ENCODE measurements at places on chromosomes 6 and 20.

GRCh38 chr6:158662607-158662953, 12.7 kb downstream of the SYTL3 start:
- no peak for DNase-seq

DNA sequence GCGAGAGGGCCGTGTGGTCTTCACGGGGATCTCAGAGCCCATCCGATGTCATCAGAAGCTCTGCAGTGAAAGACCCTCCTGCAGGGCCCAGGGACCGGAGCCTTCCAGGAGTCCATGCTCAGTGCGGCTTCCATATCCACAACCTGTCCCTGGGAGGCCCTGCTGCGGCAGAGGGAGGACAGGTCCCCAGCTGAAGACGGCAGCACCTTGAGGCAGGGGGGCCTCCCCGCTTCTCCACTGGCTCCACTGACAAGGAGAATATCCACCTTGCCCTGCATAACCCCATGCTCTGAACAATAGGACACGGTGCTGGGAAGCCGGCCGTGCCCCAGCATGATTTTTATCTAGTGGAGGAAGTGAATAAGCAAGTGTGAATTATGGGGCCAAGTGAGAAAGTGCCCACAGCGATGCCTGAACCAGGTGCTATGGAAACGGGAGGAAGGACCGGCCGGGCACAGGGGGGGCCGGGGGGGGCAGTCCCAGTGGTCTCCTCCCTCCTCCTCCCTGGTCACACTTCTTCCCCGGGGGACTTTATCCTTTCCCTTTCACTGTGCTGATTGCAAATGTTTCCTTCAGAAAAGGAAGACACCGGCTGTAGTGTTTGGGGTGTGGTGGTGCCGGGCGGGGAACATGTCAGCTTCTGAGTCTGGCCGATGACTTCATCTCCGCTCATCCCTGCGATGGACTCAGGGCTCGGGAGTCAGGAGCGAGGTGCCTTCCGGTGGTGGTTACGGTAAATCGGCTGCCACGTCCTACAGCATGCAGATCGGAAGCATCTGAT, 225.1 kb downstream of the ERMARD start:
- DNase-seq, result no peak

DNA sequence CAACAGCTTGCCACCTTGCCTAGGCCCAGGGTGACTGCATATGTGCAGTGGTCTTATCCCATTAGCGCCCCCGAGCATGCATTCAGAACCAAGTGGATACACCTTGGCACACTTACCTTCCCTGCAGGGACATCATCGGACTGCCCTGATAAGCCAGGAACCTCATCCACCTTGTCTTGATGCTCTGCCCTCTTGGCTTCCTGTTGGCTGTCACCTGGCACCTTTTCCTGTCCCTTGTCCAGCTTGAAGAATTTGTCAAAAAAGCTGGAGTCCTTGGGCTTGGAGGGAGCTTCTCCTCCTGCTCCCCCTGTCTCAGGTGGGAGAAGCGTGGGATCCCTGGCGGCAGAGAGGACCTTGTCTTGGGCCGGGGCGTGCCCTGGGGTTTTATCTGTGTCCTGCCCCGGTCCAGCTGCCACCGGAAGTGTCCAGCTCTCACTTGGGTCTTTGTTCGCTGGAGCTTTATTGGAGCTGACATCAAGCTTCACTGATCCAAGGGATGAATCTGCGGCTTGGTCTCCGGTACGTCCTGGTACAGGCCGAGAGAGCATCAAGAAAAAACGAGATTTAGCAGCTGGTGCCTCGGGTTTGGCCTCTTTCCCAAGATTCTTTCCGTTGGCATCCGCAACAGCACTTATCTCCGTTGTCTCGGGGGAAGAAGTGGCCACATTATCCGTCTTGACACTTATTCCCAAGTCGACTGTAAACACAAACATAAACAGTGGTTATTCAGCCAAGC, 42.0 kb downstream of the BCAS1 start:
- DNase-seq, result no peak

DNA sequence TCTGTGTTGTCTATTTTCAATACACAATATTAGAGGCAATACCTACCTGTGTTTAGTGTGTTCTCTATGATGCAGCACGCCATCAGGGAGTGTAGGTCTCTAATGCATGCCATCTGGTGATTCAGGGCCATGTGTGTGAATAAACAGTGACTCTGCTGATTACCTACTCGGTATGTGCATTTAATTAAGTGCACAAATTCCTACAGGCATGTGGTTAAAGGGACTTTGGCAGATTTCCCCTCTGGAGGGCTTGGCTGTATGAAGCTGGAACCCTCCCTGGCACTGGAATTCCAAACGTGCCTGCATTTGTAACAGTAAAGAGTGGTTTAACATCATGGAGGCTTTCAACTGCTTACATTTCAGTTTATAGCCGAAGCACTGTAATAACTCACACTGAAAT, 401.5 kb upstream of the SASH1 start:
- DNase-seq, result peak; percentile 43

GRCh38 chr20:17555106-17555505, 14.8 kb upstream of the DSTN start:
- no peak for DNase-seq

- DNase-seq, result peak; percentile 69
Observed at GRCh38 chr6:149855040-149855654, 9.0 kb downstream of the LRP11 start.

DNA sequence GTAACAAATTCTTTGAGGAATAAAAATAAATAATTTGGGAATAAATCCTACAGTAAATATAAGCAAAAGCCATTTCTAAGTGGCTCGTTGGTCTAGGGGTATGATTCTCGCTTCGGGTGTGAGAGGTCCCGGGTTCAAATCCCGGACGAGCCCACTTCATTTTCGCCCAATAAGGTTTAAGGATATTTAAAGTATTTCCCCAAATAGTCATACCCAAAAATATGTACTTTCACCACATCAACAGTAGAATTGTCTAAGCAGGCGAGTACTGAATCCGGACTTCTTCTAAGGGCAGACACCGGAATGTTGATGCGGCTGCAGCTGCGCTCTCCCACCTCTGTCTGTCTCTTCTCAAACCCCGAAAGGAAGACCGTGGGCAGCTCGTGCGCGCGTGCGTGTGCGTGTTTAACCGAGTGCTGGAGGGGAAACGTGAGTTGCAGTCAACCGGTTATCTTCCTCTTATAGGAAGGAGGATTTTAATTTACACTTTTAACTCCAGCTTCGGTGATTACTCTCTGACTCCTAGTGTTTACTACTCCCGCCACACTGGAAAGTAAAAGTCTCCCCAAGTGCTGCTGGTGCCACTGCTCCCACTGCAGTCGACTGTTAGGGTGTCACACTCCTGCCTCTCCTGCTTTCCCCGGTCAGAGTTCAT, 155.7 kb upstream of the PRSS16 start:
- DNase-seq, result peak; percentile 84

- DNase-seq, result no peak
Observed at GRCh38 chr20:32603046-32603726, 18.1 kb upstream of the NOL4L start.

- DNase-seq, result no peak
Observed at GRCh38 chr20:19784511-19785172, 26.6 kb downstream of the RIN2 start.

GRCh38 chr6:138176652-138177232, 15.0 kb downstream of the ARFGEF3 start:
- DNase-seq, result no peak

DNA sequence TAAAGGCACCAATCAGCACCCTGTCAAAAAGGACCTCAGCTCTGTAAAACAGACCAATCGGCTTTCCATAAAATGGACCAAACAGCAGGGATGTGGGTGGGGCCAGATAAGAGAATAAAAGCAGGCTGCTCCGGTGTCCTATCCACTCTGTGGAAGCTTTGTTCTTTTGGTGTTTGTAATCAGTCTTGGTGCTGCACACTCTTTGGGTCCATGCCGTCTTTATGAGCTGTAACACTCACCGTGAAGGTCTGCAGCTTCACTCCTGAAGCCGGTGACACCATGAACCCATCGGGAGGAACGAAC, 7.3 kb upstream of the PXDC1 start:
- DNase-seq, result no peak

DNA sequence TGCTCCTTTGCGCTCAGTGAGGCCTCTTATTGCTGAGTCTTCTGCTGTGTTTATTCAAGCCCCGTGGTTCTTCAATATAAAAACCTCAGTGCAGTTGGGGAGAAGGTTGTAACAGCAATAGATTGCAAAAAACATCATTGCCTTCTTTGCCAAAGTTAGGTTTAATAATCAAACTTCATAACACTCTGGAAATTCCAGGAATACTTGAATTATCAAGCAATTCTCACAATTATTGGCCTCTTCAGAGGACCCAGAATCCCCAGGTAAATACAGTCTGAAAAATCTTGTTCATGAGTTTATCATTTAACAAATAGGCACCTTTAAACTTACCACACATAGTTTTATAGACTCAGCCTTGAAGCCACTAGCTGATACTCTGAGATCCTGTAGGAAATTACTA, 213.6 kb downstream of the OGFRL1 start:
- DNase-seq, result no peak

- no peak for DNase-seq
Observed at GRCh38 chr6:129801909-129802308, 59.2 kb downstream of the TMEM244 start.

DNA sequence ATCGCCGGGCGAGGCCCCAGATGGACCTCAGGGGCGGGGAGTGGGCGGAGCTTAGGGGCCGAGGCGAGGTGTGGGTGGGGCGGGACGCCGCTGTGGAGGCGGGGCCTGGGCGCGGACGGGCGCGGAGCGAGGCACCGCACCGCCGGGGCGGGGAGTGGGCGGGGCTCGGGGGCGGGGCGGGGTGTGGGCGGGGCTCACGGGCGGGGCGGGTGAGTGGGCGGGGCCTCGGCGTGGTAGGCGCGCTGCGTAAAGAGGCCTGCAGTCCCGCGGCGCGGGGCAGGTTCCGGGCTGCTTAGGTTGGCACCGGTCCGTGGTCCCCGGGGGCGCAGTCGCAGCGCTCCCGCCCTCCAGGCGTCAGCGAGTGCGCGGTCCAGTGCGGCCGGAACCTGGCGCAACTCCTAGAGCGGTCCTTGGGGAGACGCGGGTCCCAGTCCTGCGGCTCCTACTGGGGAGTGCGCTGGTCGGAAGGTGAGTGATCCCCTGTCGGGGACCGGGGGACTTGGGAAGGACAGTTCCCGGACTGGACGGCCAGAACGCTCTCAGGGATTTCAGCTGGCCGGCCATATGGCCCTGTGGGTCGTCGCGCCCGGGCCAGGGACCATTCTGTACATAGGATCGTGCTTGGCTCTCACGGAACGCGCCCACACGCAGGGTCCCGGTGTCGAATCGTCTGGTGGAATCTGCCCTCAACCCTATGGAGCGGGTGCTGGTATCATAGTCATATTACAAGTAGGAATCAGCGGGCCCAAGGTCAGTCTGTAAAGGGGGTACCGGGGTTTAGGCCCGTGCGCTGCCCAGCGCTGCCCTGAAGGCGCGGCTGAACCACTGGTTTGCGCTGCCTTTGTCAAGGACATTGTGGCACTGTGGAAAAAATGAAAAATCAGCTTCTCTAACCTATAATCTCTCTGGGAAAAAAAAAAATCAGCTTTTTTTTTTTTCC, at the start of gene NQO2:
NQO2 (plus strand) TSS at position 277 of the 940 bp plus-strand sequence. CDS start 6,659 bp downstream, outside the sequence.
- DNase-seq, result no peak

DNA sequence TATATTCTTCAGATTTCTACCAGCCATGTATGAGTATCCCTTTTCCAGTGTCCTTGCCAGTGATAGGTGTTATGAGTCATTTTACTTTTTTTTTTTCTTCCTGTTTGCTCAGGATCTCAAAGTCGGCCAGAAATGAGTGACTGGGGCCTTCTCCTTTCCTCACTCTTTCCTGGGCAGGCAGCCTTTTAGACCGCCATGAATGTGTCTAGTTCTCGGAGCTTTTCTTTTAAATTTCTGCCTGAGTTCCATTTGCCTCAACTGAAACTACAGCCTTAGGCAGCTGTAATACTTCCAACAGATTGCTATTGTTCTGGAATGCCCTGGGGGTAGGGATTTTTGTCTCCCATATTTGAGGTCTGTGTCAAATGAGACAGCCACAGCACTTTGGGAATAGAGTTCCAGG, 83.7 kb downstream of the STXBP5 start:
- no peak for DNase-seq

GRCh38 chr6:133390168-133390567, 149.0 kb downstream of the EYA4 start:
- DNase-seq, result no peak

- no peak for DNase-seq
Observed at GRCh38 chr6:124053315-124053714, 249.7 kb downstream of the NKAIN2 start.

DNA sequence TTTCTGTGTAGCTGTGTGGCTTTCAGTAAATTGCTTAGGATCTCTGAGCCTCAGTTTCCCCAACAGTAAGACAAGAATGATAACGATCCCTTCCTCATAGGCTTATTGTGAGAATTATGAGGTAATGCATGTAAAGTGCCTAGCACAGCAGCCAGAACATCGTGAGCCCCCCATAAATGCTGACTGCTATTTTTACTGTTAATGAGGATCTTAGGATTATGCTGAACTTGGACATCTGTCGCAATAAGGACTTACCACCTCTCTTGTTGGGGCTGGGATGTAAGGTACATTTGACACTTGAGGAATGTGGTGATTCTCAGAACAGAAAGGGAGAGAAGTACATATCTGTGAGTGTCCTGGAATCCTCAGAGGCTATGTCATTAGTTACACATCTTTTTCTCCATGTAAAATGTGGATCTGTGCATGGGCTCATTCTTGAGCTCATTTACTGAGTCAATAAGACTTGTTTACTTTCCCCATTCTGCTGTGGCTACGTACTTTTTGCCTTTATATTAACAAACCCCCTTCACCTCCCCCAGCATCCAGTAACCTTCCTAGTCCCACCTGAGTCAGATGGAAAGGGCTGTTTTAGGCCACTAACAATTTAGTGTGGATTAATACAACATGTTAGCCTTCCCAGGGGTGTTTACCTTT, 64.4 kb upstream of the PLEKHG1 start:
- no peak for DNase-seq

- no peak for DNase-seq
Observed at GRCh38 chr6:10030942-10031537, 383.8 kb downstream of the TFAP2A start.

- DNase-seq, result no peak
Observed at GRCh38 chr6:90412538-90413369, 116.1 kb upstream of the BACH2 start.

- DNase-seq, result peak; percentile 47
Observed at GRCh38 chr20:53655625-53656292, 62.1 kb upstream of the ZNF217 start.

- peak; percentile 60 for DNase-seq
Observed at GRCh38 chr20:5658912-5659345, 91.3 kb upstream of the SHLD1 start.

DNA sequence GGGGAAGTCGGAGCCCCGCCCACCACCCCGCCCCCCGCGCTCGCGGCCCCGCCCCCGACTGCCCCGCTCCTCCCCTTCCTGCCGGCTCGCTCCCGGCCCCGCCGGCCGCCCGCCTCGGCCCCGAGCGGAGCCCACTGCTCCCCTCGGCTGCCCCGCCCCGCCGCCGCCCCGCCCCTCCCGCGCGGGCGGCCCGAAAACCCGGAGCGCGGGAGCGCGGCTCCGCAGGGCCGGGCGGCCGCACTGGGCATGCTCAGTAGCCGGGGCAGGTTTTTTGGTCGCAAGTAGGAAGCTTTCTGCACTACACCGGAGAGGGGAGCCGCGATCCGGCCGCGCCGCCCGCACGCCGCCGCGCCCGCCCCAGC, at the start of gene CDYL:
CDYL (plus strand) TSS at position 274 of the 362 bp plus-strand sequence. CDS start 380 bp downstream, outside the sequence.
- DNase-seq, result peak; percentile 80
